ENCODE measurements at places on chromosomes 2 and 18.

- no peak for DNase-seq
Measured at GRCh38 chr2:207835805-207836204, 66.1 kb upstream of the FZD5 start.

DNA sequence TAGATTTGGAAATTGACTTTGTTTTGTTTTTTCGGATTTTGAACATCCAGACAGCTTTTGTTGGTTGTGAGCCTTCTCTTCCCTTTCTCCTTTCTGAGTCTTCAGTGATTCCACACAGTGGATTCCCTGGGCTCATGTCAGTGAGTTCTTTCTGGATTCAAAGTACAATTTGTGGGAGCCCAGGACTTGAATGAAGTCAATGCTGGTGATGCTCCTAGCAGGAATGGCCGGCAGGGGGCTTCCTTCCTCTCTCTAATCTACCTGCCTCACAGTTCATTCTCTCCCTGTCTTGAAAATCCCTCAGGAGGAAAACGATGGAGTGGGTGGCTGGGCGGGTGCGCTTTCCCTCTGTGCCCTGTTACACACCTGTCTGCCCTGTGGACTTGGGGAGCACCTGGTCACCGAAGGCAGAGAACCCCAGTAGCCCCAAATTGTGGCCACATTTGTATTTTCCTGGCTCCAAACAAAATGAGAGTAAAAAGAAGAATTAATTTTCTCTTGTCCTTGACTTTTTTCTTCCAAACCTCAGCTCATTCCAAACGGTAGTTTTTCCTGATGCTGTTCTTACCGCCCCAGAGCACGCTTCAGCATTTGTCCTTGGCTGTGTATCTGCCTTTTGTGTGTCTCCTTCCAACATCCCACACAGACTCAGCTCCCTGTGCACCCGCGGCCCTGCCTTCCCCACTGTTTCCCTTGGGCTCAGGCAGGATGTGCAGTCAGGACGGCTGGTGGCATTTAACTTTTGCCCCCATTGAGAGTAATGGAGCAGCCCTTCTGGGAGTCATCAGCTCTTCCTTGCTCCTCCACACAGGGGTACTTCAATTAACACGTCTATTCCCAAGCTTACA, 86.6 kb downstream of the MARCO start:
- no peak for DNase-seq

- no peak for DNase-seq
Measured at GRCh38 chr2:231720987-231721966, 13.0 kb downstream of the PTMA start.

- no peak for DNase-seq
Measured at GRCh38 chr2:47162780-47163179, 7.7 kb upstream of the STPG4 start.

Data from stimulated activated CD4-positive, alpha-beta T cell treated with anti-CD3 and anti-CD28 coated beads, Interleukin-4, amount 100 ng/mL, for 48 hours (primary cell).